ENCODE measurements at places on chromosomes 3 and 15. TPM values are rescaled to one million over a fixed set of nuclear protein-coding genes. Genes with fewer than 3 reads are reported as not detected.

The MST1R gene
- 1.0 TPM for total RNA-seq

The ATP2B2 gene
- total RNA-seq, result not detected

- H3K27ac ChIP-seq, result no peak overlapping the region
- no peaks in the 10 kb centered on the region for H3K27me3 ChIP-seq
- H3K4me1 ChIP-seq, result no peaks in the 10 kb centered on the region
- no peaks in the 10 kb centered on the region for H3K36me3 ChIP-seq
Measured at GRCh38 chr3:3097958-3098357, 12.2 kb downstream of the IL5RA start.

DNA sequence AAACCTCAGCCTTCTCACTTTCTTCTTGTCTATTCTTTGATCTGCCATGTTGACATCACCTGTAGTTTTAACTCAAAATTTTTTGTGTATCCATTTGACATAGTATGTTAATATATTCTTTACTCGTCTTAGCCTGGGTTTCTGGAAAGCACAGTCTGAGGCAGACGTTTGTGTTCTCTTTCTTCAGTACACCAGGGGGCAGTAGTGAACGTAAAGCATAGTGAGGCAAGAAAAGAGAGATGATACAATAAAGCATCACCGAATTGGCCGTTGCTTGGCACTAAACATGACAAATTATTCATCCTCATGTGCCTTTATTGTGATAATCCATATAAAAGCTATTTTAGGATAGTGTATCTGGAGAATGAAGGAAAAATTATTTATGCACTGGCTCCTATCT is 141.0 kb upstream of the MYRIP start:
- H3K27me3 ChIP-seq, result peaks cover 8% of the 10 kb centered on the region
- H3K27ac ChIP-seq, result no peak overlapping the region
- H3K36me3 ChIP-seq, result no peaks in the 10 kb centered on the region
- H3K4me1 ChIP-seq, result no peaks in the 10 kb centered on the region
- DNase-seq, result no peak
- H3K4me3 ChIP-seq, result no peak overlapping the region

- DNase-seq, result no peak
- peak overlapping the region; percentile 11 for H3K27ac ChIP-seq
- no peaks in the 10 kb centered on the region for H3K36me3 ChIP-seq
- no peaks in the 10 kb centered on the region for H3K4me1 ChIP-seq
Measured at GRCh38 chr3:47856669-47857068, 53.7 kb downstream of the DHX30 start.

DNA sequence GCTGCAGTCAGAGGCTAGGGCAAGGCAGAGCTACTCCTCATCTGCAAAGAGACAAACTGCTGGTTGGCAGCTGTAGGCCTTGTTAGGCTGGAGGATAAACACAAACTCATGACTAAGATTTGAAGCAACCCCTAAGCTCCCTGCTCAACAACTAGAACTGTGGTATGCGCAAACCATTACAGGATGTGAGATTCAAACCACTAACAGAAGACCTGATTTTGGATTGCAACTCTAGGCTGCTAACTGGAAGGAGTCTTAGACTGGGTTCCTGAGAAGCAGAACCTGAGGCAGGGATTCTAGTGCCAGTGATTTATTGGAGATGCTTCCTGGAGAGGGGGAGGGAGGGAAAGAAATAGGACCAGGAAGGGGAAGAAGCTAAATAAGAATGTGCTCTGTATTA is 22.5 kb downstream of the CCR4 start:
- H3K4me3 ChIP-seq, result no peak overlapping the region
- H3K36me3 ChIP-seq, result no peaks in the 10 kb centered on the region
- H3K27me3 ChIP-seq, result peaks cover 4% of the 10 kb centered on the region

- no peaks in the 10 kb centered on the region for H3K36me3 ChIP-seq
- H3K27me3 ChIP-seq, result peaks cover 8% of the 10 kb centered on the region
- H3K4me1 ChIP-seq, result no peaks in the 10 kb centered on the region
- H3K4me3 ChIP-seq, result no peak overlapping the region
- H3K27ac ChIP-seq, result no peak overlapping the region
Measured at GRCh38 chr15:61447981-61448380, 218.9 kb upstream of the RORA start.

All from naive thymus-derived CD8-positive, alpha-beta T cell (primary cell).